ENCODE measurements at places on chromosomes 5 and 9. TPM values are rescaled to one million over a fixed set of nuclear protein-coding genes. Genes with fewer than 3 reads are reported as not detected.

DNA sequence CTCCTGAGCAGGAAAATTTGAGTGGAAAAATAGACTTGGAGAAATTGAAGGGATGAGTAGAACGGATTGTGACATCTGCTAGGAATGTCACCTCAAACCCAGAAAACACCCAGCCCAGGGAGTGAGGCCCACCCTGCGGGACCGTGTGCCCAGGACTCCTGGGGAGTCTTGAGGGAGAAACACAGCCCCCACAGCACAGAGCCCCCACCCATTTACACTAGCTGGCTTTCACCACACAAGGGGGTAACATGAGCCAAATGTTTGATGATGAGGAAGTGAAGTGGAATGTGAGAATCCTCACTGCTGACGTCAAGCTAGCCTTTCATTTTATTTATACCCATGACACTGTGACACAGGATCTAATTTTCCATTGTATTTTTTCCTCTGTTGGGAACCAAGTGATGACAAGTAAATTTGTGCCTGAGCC, 42.8 kb upstream of the PDE8B start:
- no peak for DNase-seq

GRCh38 chr5:32172923-32173266, 1.2 kb downstream of the GOLPH3 start:
- DNase-seq: no peak

Gene NUP155
- 113 TPM for total RNA-seq

Gene SPAAR
- total RNA-seq: not detected

Gene CBY3
- 0.71 TPM for total RNA-seq

Gene ANKRD31
- 0.67 TPM for total RNA-seq

GRCh38 chr9:18601026-18601425, 127.1 kb downstream of the ADAMTSL1 start:
- no peak for DNase-seq

DNA sequence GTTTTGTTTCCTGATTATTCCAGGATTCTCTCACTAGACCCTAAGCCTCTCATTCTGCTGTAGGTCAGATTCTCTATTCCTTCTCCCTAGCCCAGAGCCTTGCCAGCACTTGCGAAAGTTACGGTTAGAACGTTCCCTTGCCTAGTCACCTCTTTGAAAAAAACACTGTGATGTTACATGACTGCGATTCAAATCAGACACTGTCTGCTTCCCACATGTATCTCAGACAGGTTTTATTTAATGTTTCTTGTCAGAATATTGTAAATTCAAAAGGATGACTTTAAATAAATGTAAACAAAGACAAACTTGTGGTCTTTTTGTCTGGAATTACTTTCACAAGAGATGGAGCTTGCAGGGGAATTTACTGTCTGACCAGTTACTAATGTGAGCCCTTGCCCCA, 116.5 kb upstream of the OTULINL start:
- no peak for DNase-seq

- no peak for DNase-seq
Measured at GRCh38 chr5:127445328-127445727, 72.1 kb upstream of the PRRC1 start.

DNA sequence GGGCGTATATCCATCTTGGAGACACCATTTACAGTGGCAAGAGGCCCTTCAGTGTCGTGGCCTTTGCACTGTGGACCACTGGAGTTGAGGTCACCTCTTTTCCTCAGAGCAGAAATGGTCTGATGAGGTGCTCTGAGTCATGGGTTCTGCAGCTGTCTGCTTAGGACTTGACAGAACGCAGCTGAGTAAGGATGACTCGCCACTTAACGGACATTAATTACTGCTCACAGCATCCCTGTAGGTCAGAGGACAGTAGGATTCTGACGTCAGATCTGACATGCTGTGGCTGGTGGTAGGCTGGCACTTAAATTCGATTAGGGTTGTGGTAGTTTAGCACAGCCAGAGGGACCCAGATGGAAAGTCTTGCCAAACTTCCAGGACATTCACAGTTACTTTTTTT, 479.4 kb downstream of the DMAC1 start:
- no peak for DNase-seq

GRCh38 chr9:134922932-134923240, 5.2 kb upstream of the FCN1 start:
- DNase-seq: no peak

DNA sequence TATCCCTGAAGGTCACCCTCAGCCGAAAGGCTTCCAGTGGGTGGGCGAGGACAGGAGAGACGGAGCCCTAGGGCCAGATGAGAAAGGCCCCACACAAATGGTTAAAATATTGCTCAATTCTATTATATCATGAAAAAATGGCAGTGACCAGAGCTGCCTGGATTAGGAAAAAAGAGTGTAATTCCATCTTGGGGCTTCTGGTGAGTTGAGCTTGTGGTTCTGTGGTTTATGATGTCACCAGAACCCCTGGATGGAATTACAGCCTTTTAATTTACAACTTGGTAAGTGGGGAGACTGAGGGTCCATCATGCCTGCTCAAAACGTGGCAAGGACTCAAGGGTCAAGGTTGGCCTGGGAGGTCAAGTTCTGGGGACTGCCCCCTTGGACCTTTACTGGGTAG, 55.5 kb upstream of the STC2 start:
- DNase-seq: no peak

GRCh38 chr5:548256-548655, 24.0 kb upstream of the SLC9A3 start:
- peak; percentile 3 for DNase-seq

- no peak for DNase-seq
Measured at GRCh38 chr5:140342896-140343295, 3.5 kb downstream of the HBEGF start.

Gene IRX2
- total RNA-seq: not detected

Gene PCDHGC3
- total RNA-seq: 0.34 TPM

GRCh38 chr5:131749138-131749537, 47.7 kb downstream of the FNIP1 start:
- DNase-seq: no peak

Gene FBP2
- total RNA-seq: not detected

DNA sequence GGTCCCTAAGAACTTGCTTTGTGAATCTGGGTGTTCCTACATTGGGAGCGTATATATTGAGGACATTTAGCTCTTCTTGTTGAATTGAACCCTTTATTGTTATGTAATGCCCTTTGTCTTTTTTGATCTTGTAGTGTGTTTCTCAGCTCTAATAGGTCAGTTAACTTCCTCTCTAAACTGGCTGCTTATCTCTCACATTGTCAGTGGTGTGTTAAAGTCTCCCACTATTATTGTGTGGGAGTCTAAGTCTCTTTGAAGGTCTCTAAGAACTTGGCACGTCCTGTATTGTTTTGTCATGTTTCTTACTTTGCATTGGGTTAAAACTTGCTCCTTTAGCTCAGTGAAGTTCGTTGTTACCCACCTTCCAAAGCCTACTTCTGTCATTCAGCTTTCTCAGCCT, 36.2 kb downstream of the RIC1 start:
- DNase-seq: no peak

- no peak for DNase-seq
Measured at GRCh38 chr9:84671586-84672521, 2.3 kb downstream of the NTRK2 start.

DNA sequence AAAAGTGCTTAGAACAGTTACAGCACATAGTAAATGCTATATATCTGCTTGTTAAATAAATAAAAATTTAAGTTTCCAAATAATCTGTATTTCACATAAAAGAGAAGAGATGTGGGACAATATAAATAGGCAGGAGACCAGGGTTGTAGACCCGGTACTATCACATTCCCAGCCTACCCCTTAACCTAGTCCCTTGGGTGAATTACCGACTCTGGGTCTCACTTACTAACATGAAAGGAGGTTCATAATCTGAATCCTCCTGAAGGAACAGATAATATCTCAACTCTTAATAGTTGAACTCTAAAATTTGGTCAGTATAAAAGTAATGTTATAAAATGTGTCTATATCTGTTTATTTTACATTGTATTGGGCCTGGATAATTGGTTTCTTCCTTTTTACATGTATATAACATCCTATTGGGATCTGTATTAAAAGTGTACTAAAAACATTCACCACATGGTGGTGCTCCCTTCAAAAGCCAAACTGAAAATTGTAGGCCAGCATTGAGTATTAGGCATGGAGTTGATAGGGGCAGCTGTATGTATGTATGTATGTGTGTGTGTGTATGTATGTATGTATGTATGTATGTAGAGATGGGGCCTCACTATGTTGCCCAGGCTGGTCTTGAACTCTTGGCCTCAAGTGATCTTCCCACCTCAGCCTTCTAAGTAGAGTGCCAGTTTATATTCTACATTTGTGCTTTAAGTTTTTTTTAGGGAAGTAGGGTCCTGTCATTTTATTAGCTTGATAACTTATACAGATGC, 64.2 kb upstream of the ABL1 start:
- DNase-seq: no peak

DNA sequence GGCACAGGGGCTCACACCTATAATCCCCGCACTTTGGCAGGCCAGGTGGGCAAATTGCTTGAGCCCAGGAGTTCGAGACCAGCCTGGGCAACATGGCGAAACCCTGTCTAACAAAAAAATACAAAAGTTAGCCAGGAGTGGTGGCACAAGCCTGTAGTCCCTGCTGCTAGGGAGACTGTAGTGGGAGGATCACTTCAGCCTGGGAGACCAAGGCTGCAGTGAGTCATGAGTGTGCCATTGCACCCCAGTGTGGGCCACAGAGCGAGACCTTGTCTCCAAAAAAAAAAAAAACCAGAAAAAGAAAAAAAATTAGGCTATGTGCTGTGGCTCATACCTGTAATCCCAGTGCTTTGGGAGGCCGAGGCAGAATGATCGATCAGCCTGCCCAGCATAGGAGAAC, 58.5 kb upstream of the EIF4EBP3 start:
- DNase-seq: no peak

- peak; percentile 11 for DNase-seq
Measured at GRCh38 chr5:115033861-115034260, 135.8 kb downstream of the TRIM36 start.

GRCh38 chr9:117434566-117434965, 19.7 kb upstream of the ASTN2 start:
- no peak for DNase-seq

Gene TRIM7
- total RNA-seq: 1.6 TPM

GRCh38 chr9:125440411-125440810, 178.8 kb downstream of the GAPVD1 start:
- no peak for DNase-seq

GRCh38 chr5:64766941-64767340, 1.6 kb downstream of the SREK1IP1 start:
- DNase-seq: no peak

Gene HTR1A
- not detected for total RNA-seq

Gene TLR4
- not detected for total RNA-seq

DNA sequence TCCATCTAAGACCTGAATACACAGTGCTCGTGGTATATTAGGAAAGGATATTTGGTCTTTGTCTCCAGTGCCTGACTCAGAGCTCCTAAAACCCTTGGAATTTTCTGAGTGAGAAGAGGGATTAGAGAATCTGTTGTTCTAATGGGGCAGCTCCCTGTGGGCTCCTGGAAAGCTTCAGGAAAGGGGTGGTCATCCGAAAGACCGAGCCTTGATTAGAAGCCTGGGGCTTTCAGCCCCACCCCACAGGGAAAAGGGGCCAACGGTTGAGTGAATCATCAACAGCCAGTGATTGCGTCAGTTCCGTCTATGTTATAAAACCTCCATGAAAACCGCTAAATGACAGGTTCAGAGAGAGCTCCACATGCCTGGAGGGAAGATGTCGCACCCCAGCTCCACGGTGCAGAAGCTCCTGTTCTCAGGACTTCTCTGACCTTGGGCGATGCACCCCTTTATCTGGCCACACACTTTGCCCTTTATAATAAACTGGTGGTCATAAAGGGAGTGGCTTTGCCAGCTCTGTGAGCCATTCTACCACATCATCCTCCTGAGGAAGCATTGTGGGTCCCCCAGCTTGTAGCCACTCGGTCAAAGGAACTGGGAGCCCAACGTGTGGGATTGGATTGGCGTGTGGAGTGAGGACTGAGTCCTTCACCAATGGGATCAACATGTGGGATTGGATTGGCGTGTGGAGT, 71.0 kb upstream of the ICE1 start:
- DNase-seq: no peak

GRCh38 chr5:135740475-135740874, 94.0 kb upstream of the SLC25A48 start:
- no peak for DNase-seq

- no peak for DNase-seq
Measured at GRCh38 chr5:140555747-140556312, 1.4 kb downstream of the SRA1 start.

GRCh38 chr9:132486706-132487350, 76.8 kb downstream of the CFAP77 start:
- peak; percentile 76 for DNase-seq

- DNase-seq: no peak
Measured at GRCh38 chr5:142301540-142301939, 23.3 kb downstream of the SPRY4 start.

DNA sequence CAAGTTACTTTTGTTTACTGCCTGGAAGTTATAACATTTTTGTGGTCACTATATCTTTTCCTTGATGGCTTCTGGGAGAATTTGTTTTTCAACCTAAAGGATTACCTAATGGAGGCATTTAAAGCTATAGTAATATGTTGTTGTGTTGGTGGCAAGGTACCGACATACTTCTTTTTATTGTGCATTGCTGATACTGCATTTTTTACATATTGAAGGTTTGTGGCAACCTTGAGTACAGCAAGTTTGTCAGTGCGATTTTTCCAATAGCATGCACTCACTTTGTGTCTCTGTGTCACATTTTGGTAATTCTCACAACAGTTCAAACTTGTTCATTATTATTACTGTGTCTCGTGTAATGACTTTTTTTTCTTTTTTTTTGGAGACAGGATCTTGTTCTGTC, 246.3 kb downstream of the LRRC70 start:
- no peak for DNase-seq

Gene SLC36A3
- total RNA-seq: not detected

DNA sequence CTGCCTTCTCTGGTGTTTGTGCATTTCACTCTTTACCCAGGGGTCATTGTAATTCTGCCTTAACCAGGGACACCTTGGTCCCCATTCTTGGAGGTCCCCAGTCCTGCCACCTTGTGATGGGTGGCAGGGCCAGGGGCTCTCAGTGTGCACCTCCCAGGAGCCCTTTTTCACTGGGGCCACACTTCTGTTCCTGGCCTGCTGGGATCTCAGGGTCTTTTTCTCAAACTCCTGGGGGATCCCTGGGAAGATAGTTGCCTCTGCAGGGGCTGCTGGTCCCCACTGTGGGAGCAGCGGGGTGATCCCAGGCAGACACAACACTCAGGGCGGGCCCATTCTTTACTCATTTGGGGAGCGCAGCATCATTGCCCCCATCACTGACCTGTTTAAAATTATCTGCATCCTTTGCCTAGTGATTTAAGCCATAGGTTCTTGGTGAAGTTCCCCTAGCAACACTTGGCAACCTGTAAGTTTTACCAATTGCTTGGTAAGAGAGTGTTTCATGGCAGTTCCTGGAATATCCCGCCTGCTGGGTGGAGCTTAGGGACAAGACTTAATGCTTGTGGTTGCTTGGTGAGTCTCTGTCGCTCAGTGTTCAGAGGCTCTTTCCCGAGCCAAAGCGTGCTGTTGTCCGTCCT, 15.7 kb downstream of the PHF2 start:
- no peak for DNase-seq

Gene C5orf52
- not detected for total RNA-seq
